ENCODE measurements at places on chromosomes 7 and 10.

DNA sequence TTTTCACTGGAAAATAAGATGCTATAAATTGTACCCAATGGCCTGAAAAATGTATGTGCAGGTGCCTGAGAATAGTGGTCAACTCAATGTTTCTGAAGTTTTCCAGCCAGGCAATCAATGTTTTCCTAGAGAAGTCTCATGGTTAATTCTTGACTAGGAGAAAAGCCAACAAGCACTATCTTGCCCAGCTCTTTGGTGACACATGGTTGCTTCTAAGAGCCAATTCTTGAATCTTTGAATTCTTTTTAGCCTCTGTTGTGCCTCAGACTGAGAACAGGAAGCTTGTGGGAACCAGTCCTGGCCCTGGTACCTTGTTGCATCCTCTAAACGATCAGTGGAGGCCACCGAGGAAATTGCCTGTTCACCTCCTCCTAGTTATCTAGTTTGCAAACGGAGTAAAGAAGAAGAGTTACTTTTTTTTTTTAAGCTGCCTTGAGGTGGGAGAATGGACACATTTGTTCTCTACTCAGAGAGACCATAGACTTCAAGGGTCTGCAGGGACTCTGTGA, 144.0 kb upstream of the MKLN1 start:
- no peak for DNase-seq

DNA sequence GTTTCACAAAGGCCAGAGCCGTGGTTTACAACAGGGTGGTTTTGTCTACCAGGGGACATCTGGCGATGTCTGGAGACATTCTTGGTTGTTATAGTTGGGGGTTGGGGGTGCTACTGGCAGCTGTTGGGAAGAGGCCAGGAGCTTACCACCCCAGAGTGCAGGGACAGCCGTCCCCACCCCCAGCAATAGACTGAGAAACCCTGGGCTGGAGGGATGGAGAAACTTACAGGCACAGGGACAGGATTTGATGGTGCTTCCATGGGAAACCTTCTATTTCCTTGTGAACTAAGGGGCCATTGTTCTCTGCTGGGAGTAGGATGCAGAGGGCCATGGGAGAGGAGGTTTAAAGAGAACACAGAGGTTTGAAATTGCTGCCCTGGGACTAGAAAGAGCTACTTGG, 10.9 kb downstream of the ADCK2 start:
- DNase-seq = no peak

GRCh38 chr7:114885836-114886235, 36.1 kb upstream of the MDFIC start:
- no peak for DNase-seq

GRCh38 chr7:45888993-45889366, 692 bp downstream of the IGFBP1 start:
- DNase-seq = no peak

DNA sequence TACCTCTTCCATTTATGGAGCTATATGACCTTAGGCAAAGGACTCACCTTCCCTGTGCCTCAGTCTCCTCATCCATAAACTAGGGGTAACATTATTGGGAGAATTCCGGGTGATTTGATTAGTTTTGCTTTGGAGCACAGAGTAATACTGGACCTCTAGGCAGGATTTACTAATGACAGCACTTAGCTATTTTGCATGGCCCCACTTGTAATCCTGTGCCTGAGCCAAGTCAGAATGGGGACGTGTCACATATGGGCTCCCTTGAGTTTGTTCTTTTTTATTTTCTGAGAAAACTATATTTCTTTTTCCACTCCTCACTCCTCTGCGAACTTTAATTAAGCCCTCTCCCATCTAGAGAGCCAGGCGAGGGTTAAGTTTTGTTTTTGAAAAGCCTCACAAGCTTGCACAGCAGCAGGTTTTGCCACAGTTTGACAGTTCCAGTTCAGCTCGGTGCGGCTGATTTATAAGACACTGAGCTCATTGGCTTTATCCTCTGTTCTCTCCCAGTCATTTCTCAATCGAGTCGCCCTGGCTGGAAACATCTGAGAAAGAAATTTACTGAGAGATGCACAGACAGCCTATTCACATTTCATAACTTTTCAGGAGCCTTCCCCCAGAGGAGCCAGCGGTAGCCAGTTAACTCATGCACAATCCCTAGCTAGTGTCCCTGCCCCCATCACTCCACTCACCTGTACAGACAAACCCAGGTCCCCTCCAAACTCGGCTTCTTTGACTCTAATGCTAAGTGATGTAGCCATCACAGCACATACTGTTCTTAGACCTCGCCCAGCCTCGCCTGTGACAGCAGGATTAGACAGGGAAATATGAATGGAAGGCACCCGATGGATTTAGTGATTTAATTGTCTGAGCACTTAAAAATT, 441.9 kb upstream of the NPVF start:
- DNase-seq = no peak

- no peak for DNase-seq
Measured at GRCh38 chr10:63264617-63265221, 131.6 kb downstream of the NRBF2 start.

GRCh38 chr7:33760834-33761233, 144.5 kb upstream of the BMPER start:
- DNase-seq = no peak

DNA sequence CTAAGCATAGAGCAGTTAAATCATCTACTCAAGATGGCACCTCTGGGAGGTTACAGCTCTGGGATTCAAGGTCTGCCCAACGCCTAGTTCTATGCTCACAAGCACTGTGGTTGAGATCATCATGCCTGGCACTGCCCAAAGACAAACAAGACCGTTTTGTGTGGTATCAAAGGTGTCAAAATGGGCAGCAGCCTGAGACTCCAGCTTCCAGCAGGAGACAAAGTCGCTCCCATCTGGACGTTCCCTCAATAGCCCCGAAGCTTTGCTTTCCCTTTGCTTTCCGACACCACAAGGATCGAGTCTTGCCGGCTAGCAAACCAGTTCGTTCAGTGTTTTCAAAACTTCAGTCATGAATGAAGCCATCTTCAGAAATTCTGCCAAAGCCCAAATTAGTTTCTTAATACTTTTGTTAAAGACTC, 5.1 kb downstream of the HABP2 start:
- no peak for DNase-seq

DNA sequence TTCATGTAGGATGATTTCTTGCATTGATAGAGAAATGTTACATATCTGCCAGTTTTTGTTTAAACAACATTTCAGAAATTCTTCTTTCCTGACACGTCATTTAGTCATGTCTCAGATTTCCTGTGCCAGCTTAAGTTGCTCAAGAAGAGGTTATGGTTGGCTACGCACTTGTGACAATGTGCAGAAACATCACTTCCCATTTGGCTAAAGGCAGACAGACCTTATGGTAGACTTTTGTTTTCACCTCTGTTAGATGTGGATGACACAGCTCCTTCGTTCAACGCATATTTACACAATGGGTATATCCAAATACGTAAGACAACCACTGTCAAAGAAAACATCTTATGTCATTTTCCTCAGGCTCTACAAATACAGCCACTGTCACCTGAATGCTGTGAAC, 125.8 kb downstream of the DOCK4 start:
- DNase-seq = no peak

DNA sequence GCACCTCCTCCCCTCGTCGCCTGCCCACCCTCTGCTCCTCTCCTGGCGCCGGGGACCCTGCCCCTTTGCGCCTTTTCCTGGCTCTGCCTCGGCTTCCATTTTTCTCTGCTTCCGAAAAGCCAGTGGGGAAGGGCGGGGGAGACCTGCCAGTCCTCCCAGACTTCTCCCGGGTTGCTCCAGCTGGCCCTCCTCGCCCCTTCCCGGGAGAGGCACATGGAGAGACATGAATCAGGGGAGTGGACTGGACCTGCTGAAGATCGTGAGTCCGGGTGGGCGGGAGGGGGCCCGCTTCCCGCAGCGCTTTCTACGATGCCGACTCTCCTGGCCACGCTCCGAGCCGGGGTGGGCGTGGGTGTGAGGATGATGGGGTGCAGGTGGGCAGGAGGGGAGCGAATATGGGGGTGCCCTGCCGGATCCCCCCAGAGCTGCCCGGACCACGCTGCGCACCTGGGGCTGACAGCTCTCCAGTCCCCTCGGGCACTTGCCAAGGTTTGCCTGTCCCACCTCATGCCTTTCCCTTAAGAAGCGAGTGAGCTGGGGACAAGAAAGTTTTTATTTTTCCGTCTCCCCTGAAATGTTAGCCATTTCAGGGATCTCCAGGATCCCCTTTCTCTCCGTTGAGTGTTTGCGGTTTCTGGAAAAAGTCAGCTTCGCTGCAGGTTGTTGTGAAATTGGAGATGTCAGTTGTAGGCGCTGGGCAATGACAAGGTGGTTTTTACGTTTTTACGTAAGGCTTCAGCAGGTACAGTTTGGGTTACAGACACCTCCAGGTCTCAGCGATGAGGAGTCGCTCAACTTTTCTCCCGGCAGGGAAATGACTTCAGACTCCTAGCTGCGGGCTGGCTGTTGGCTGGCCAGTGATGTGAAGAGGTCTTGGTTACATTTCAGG, 977 bp downstream of the CACNB2 start:
- DNase-seq = no peak

DNA sequence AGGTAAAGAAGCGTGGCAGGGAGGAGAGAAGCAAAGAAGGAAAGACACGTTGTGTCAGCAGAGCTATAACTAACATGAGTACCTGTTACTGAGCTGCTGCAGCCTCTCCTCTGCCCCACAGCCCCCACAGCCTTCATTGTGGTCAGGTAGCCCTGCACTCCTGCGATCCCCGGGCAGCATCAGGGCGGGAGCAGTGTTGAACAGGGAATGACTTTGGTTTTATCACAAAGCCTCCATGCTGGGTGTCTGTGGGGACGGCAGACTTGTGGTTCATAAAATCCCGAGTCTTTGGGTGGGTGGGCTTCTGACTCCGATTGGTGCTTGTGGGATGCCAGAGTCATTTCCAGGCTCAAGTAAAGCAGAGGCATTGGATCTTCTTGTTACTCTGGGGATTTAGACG, 14.8 kb upstream of the PRKAG2 start:
- DNase-seq = no peak

GRCh38 chr10:5293691-5294550, 70.8 kb upstream of the UCN3 start:
- peak; percentile 44 for DNase-seq

DNA sequence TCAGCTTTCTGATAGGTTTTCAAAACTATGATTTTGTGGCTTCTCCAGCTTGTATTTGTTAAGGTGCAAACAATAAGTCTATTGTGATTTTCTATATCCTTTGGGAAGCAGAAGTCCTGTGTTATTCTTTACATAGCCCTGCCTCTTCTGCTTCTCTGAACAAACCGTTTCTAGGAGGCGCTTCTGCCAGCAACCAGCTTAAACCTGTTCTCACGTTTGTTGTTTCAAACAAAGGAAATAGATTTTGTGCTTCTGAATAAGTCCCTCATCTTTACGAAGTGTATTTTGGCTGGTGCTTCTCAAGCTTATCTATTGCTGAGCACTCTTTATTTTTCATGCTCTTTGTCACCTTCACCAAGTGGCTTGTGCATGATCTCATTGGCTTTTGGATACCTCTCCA, 61.0 kb downstream of the VTI1A start:
- no peak for DNase-seq

GRCh38 chr7:38296059-38296857, 22.8 kb upstream of the TARP start:
- DNase-seq = no peak

GRCh38 chr10:73872190-73872710, 2.1 kb downstream of the CAMK2G start:
- DNase-seq = no peak

- DNase-seq = no peak
Measured at GRCh38 chr7:31102151-31102972, 50.3 kb downstream of the ADCYAP1R1 start.

GRCh38 chr10:36177071-36177470, 535.0 kb upstream of the FZD8 start:
- no peak for DNase-seq

Data from activated CD4-positive, CD25-positive, alpha-beta regulatory T cell (primary cell).